ENCODE measurements at places on chromosomes 11 and 22.

- no peak for DNase-seq
Observed at GRCh38 chr11:66211100-66211499, 57.3 kb upstream of the RAB1B start.

DNA sequence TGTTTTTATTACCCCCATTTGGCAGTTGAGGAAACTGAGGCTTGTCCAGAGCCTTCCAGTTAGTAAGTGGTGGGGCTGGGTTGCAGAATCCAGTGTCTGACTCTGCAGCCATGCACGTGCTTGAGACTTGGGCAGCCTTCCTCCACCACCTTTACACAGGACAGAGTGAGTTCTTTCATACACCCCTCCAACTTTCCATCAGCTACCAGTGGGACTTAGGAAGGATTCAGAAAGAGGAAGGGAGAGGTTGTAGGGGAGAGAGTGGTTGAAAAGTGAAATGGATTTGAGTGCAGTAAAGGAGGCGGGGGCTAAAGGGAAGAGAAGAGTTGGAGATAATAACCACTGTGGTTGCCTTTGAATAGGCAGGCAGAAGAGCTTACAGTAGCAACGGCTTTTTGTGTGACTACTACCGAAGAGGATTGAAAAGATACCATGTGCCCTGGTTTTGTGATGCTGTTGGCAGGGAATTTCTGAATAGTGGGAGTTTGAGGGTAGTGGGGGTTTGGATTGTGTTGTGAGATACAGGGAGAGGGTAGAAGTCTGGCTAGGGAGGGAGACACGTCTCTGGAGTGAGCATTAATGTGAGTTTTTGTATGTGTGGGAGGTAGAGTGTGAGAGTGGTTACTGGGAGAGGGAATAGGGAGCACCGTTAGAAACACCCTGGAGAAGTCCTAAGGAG is 1.7 kb downstream of the UVRAG start:
- DNase-seq, result no peak

DNA sequence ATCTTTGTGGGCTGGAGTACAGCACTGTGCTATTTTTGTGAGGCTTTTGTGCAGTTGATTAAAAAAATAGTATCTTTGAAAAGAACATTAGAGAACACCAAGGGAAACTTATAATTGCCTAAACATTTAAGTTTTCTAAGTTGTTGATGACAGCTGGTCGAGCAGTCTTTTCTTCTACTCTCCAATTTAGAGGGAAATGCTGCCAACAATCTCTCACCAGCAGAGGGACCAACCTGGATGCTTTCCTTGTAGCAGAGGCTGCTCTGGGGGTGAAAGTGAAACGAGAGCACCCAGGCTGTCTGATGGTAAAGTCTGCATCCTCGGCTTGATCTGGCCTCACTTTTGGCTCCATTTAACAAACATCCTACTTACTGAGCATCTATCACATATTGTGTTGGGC is 1286.5 kb upstream of the TENM4 start:
- no peak for DNase-seq

GRCh38 chr11:122120096-122120495 is 4.1 kb upstream of the BLID start:
- no peak for DNase-seq

- DNase-seq, result no peak
Observed at GRCh38 chr11:105933695-105934094, 88.3 kb downstream of the MSANTD4 start.

DNA sequence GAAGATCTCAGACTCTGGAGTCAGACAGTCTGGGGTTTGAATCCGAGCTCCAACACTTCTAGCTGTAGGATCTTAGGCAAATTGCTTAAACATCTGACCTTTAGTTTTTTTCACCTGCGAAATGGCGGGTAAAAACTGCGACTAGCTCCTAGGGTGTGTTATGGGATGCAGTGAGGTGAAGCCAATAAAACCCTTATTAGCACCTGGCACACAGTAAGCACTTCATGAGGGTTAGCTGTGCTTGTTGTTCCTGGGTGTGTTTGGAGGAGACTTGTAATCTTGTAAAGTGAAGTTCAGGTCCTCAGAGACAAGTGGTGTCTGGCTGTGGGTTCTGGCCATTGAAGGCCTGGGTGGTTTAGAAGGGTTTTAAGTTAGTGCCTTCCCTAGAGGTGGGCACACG is 68.9 kb downstream of the ZBTB16 start:
- no peak for DNase-seq

GRCh38 chr11:99371257-99371656 is 350.5 kb downstream of the CNTN5 start:
- DNase-seq, result no peak

GRCh38 chr11:118045191-118045590 is 31.7 kb upstream of the TMPRSS4 start:
- no peak for DNase-seq

- no peak for DNase-seq
Observed at GRCh38 chr11:19432370-19433061, 191.8 kb upstream of the E2F8 start.

DNA sequence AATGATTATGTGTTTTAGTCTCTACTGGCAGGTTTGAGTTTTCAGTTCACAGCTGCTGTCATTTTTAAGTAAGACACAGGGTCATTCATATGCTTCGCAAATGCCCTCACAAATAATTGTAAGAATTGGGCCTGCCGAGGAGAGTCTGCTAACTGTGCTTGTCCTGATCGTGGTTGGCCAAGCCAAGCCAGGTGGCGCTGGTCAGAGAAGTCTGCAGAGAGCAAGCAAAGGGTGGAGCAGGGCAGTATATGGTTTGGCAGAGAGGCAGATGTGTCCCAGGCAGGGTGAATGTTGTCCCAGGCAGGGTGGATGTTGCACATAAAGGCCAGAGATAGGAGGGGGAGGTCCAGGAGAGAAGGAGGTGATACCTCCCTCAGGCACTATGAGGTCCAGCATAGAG is 52.7 kb downstream of the SCN3B start:
- DNase-seq, result no peak

GRCh38 chr22:18095101-18095805 is 15.4 kb upstream of the TUBA8 start:
- no peak for DNase-seq

DNA sequence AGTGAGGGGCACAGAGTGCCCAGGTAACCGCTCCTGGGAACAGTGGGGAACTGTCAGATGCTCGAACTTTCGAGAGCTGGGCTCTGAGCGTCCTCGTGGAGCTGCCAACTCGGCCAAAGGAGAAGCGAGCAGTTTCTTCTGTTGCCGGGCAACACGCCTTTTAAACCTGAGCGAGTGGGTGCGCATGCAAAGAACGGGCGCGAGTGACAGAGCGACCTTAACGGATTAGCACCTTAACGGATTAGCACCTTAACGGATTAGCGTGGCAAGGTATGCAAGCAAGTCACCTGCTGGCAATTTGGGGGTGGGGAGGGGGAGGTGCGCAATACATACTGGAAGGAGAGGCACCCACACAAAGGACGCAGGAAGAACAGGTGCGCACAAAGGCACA is 61.8 kb upstream of the PRODH start:
- DNase-seq, result no peak

- DNase-seq, result no peak
Observed at GRCh38 chr11:5151713-5152153, 2.8 kb downstream of the OR52A1 start.
